Mammary epithelial cell (primary cell): ENCODE measurements at places on chromosomes 11 and 22. TPM values are rescaled to one million over a fixed set of nuclear protein-coding genes. Genes with fewer than 3 reads are reported as not detected.
A peak's percentile ranks its signal among the peaks of the same experiment; 100 is the strongest.

DNA sequence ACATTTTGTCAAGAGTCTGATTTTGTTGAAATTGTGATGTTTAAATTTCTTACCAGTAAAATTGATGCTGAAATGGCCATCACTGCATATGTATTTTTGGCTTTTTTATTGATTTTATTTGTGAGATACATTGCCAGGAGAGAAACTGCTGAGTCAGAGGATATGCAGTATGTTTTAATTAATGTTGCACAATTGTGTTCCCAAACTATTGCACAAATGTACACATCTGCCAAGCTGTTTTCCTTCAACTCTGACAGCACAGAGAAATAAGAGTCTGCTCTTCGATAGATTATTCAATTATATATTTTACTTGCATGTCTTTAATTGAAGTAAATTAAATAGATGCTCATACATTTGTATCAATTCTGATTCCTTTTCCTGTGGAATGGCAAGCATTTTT, 640.2 kb upstream of the LUZP2 start:
- peak; percentile 3 for DNase-seq

GRCh38 chr11:73306977-73307322, 1.1 kb upstream of the ARHGEF17 start:
- DNase-seq: no peak

GRCh38 chr11:115128226-115128625, 376.0 kb downstream of the CADM1 start:
- DNase-seq: no peak

DNA sequence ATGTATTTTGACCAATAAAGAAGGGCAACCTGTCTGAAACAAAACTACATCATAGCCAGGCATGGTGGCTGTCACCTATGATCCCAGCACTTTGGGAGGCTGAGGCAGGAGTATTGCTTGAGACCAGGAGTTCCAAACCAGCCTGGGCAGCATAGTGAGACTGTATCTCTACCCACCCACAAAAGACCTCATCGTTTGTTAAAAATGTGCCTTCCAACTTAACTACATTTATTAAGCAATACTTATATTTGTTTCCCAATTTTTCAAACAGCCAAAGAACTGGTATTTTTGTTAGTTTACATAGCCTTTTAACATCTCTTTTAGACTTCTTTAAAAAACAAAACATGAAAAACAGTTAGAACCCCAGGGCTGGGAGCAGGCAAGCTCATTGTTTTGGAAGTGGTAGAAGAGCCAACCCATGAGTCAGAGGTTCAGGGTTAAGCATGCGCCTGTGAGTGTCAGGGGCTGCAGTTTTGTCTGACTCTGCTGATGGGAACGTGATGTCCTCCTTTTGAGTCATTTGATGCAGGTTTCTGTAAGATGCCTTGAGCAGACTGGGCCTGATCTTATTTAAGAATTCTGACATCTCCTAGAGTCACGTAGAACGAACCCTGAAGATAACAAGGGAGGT, 53.9 kb upstream of the CRTAM start:
- DNase-seq: peak; percentile 92

- DNase-seq: no peak
Observed at GRCh38 chr11:90700789-90701439, 478.1 kb upstream of the CHORDC1 start.

- DNase-seq: no peak
Observed at GRCh38 chr22:25105817-25106650, 93.6 kb upstream of the CRYBB3 start.

DNA sequence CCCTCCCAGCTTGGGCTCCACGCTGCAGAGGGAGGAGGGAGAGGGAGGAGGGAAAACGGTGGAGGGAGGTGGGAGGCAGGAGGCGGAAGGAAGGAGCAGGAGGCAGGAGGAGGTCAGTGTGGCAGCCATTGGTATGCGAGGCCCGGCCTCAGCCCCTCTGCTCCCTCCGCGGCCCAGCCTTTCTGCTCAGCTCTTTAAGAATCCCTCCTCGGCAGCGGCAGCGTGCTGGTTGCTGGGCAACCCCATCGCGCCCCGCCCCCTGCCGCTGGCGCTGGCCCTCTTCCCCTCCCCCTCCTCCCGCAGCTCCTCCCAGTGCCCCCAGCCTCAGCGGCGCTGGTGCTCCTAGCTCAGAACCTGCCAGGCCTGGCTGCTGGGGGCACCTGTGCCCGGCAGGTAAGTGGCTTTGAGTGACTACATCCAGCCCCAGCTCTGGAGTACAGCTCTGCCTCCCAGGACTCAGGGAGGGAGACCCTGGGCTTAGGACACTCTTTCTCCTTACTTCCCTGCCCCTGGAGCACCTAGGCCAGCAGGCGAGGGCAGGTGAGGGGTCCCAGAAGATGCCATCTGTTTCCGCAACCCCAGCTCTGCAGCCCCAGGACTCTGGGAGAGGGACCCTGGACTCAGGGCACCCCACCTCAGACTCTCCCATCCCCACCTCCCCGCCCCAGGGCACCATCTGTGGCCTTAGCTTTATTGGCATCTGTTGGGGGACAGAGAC, 7.2 kb upstream of the FLRT1 start:
- DNase-seq: no peak

DNA sequence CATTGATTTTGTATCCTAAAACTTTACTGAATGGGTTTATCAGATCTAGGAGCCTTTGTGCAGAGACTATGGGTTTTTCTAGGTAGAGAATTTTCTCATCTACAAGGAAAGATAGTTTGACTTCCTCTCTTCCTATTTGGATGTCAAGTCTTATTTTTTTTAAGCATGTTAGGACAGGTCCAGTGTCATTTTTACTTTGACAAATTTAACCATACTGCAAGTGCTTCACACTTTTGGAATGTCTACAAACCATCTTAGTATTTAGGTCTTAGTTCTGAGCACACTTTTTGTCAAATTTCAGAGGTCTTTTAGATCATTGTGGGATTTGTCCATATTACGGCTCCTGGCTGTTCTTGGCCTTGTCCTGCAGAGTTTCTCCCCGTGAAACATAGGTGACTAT, 715.2 kb upstream of the RAG2 start:
- peak; percentile 58 for DNase-seq

- no peak for DNase-seq
Observed at GRCh38 chr11:19466314-19466713, 225.6 kb upstream of the E2F8 start.

DNA sequence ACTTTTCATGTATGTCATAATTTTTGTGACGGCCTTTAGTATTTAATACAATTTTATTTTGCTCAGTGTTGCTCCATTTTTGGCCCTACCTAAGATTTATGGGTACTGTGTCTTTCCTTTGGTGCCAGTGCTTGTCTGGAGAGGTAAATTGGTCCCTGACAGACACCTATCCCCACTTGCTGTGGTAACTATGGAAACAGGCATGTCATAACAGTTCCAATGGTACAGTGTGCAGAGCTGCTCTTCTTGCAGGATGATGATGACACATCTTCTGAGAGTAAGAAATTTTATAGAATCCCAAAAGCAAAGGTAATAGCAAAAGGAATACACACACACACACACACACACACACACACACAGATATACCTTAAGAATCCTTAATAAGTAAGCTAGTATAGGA, 118.5 kb downstream of the ELP4 start:
- DNase-seq: peak; percentile 26

- no peak for DNase-seq
Observed at GRCh38 chr11:16043617-16044016, 312.7 kb downstream of the SOX6 start.

DNA sequence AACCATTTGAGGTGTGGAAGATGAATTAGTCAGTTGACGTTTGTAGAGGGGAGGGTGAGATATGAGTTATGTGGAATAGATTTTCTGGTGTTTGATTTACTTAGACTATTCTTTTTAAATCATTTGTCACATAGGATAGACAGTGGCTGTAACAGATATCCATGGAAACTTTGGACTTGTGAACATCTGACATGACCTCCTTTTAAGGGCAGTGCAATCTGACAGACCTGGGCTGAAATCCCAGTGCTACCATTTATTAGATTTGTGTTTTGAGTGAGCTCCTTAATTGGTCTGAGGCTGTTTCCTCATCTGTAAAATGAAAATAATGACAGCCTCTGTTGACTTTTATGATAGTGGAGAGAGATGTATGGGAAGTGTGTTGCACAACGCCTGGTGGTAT, 159.9 kb downstream of the TEAD1 start:
- no peak for DNase-seq

The NAALADL1 gene
- not detected in 2 replicates for total RNA-seq

The CCND1 gene
- total RNA-seq: 706 TPM

The RBMXL2 gene
- total RNA-seq: 0.21 TPM in 1 of 2 replicates, not detected in the other
